Myocyte (in vitro differentiated cells): ENCODE measurements at places on chromosomes 7 and 10. TPM values are rescaled to one million over a fixed set of nuclear protein-coding genes. Genes with fewer than 3 reads are reported as not detected.

GRCh38 chr10:86064931-86065662, 301.5 kb downstream of the GRID1 start:
- no peak for DNase-seq

GRCh38 chr10:36181426-36182178, 539.5 kb upstream of the FZD8 start:
- no peak for DNase-seq

The HIP1 gene
- total RNA-seq = 26.7 and 59.5 TPM in 2 replicates

The IDI2 gene
- not detected in 2 replicates for total RNA-seq

GRCh38 chr7:87875151-87876039, 765 bp downstream of the SLC25A40 start:
- peak; percentile 40 for DNase-seq

DNA sequence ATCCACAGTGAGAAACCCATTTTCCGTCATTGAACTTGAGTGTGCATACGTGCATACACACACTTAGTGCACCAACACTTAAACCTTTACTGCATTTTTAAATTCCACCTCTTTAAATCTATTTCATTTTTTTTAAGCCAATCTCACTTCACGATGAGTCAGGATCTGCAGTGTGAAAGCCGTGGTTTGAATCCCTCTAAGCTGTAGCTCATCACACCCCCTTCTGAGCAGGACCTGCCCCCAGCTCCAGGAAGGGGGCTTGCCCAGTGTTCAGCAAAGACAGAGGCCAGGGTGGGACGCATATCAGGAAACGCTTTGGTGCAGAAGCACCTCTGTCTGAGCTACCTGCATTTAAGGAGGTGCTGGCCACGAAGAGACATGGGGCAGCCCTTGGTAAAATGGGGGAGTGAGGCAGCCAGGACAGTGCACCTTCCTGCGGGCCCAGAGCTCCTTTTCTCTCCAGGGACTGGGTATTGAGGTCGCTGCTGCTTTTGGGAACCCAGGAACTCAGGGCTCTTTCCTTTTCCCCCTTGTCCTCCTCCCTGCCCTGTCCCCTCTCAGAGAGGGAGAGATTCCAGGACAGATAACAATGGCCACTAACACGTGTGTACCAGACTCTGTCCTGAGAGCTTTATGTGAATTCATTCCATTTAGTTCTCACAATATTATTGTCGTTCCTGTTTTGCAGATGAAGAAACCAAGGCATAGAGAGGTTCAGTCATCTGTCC, 21.7 kb downstream of the ZNF316 start:
- DNase-seq = no peak

- DNase-seq = no peak
Observed at GRCh38 chr10:31001740-31002139, 29.9 kb downstream of the ZNF438 start.

GRCh38 chr10:78944723-78945312, 123.9 kb upstream of the ZMIZ1 start:
- DNase-seq = peak; percentile 94

GRCh38 chr7:80949449-80949848, 30.6 kb upstream of the SEMA3C start:
- no peak for DNase-seq

DNA sequence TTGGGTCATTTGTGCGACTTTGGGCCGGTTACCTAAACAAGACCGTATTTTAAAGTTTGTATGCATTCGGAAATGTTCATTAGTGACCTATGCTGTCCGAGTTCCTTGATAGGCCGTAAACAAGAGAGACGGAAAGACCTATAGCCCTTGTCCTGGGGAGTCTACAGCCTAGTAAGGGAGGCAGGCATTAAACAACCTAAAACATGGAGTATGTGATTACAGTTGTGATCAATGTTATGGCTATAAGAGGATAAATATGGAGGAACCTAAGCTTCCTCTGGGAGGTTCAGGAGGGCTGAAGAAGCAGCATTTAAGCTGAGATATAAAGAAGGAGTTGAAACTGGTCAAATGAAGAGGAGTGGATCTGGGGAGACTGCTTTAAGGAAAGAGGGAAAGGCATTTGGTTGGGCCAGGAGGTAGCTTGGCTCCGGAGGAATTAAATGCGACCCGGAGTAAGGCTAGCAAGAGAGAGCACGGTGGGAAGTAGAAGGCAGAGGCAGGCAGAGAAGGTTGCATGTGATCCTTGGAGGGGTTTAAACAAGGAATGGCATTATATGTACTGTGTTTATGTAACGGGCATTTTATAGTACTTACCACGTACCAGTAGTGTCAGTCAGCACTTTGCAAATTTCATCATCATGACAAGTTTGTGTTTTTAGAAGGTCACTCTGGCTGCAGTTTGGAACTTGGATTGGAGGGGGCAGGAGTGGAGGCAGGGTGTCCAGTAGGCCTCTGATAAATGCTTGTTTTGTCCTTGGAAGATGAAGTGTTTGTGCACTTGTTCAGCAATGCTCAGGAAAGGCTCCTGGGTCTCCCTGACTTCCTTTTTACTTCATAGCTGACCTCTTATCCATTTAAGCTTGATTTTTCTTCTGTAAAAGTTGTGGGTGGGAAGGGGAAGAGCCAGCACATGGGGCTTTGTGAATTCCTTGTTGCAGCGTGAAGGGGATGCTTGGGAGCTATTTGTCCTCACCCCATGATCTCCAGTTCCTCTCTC, 1.0 kb upstream of the AVPI1 start:
- DNase-seq = peak; percentile 38

The MSMB gene
- not detected in 2 replicates for total RNA-seq

DNA sequence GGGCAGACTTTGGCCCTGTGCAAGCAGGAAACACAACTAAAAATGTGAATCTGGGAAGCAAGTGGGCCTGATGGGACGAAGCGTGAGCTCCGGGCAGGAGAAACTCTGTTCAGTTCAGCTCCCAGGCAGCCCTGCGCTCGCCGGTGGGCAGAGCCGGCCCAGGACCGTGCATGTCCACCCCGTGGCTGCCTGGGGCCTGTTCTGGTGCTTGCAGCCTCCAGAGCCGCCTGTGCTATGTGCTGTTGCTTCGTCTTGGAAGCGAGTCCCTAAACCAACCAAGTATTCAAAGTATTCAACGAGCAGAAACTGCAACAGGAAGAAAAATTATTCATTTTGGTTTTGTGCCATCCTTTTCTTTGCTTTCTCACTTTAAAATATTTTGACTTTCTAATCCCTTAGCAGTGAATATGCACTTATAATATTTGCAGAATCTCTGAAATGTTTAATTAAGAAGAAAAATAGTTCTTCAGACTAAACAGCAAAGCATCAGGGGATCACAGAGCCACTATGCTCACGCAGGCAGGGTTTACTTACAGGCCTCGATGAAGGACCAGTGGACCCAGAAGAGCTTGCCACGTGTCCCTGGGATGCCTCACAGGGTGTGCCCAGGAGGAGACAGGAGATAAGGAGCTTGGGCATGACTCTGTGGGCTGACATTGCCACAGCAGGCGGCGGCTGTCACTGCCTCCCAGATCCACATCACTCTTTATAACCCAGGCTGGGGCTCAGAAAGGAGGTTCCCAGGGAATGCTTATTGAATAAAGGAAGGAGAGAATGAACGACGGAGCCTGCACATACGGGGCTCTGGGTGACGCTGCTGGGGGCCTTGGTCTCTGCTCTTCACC, 45.6 kb downstream of the VIPR2 start:
- DNase-seq = no peak
